Stimulated activated CD4-positive, alpha-beta T cell treated with anti-CD3 and anti-CD28 coated beads, Interleukin-15, amount 100 ng/mL, for 1 hour (primary cell): ENCODE measurements at places on chromosomes 13 and 19.

DNA sequence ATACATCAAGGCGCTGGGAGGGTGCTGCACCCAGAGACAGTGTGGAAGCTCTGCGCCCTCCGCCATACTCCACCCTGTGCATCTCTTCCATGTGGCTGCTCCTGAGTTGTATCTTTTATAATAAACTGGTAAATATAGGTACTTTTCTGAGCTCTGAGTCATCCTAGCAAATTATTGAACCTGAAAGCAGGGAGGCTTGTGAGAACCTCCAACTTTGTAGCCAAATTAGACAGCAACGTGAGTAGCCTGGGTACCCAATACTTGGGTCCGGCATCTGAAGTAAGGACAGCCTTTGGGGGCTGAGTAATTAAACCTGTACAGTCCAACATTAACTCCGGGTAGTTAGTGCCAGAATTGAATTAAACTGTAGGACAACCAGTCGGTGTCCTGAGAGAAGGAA lies 57.4 kb downstream of the RUBCNL start:
- DNase-seq = no peak

DNA sequence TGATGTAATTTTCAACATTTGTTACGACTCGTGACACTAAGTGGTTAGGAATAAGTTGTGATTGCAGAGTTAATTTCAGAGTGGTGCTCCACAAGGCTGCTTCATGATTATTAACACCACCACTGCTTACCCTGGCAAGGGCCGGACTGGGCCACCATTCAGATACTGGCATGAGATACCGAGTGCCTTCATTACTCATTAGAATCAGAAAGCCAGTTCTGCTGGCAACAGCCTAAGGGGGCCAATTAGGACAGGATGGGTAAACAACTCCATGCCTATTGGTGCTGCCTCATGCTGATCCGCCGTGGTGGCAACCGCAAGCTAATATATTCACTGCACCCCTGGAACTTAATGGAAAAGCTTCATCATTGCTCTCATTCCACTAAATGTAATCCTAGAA lies 575.1 kb downstream of the EFNB2 start:
- DNase-seq = no peak

GRCh38 chr19:41691268-41691970 lies 3.3 kb upstream of the CEACAM7 start:
- DNase-seq = no peak

DNA sequence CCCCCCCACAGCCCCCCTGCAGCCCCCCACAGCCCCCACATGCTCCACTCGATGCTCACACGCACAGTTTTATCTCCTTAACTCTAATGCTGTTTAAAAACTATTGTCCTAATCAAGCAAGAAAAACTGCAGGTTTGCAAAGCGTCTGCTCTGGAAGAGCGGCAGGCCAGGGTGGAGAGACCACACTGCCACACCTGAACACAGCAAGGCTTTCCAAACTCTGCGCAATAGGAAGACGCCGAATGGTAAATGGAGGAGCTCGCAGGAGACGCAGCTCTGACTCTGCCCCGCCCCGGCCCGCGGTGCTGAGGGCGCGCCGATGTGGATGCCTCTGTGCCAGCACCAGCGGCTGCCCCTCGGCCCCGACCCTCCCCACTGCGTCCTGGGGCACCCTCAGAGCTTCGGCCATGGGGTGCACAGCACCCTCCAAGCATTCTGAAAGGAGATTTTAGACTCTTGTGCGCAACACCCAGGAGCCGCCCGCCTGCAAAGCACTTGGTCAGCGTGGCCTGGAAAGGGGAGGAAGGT lies 32.4 kb downstream of the RASA3 start:
- no peak for DNase-seq

DNA sequence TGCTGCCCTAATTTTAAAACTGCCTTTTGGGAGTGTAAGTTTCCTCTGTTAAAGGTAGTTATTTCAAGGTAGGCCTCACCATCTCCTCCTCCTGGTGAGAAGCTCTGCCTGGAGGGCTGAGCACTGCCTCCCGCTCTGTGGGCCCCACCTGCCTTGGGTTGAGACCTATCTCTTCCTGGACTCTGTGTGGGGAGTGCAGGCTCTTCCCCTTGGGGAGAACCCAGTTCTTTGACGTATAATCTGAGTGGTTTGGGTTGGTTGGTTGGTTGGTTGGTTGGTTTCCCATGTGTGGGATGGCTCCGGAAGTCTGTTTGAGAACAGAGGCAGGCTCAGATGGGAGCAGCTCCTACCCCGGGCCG lies 39.1 kb downstream of the ACTN4 start:
- no peak for DNase-seq

- no peak for DNase-seq
These were observed 104.3 kb downstream of the CCNA1 start for GRCh38 chr13:36536546-36536945.

GRCh38 chr19:32537580-32537979 lies 43.4 kb upstream of the PDCD5 start:
- no peak for DNase-seq

GRCh38 chr19:17688853-17689595 lies 870 bp upstream of the UNC13A start:
- DNase-seq = no peak

DNA sequence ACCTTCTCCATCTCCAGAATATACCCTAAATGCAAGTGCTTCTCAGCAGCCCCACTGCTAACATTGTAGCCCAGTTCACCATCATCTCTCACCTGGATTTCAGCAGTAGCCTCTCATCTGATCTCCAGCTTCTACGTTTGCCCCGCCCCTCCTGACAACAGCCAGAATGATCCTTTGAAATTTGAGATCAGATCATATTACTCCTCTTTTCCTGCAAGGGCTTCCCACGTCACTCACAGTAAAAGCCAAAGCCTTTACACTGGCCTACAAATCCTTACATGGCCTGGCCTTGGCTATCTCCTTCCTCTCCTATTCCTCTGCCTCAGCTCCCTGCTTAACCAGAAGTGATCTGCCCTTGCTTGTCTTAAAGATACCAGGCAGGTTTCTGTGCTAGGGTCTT lies 94.3 kb upstream of the NBEA start:
- no peak for DNase-seq

DNA sequence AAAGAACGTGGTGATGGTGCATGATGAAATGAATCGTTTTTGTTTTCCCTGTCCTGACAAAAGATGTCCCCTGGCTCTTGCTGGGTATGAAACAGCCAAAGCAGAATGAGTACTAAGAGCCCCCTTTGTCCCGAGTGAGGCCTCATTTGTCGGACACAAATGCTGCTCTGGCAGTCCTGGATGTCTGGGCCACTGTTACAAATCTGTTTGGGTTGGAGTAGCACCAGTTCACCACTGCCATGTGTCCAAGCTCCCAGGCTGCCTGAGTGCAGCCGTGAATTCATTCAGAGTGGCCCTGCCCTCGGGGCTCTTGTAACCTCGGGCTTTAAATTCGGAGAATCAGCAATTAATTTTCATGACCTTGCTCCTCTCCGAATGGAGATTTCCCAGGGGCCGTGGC lies 182.4 kb downstream of the NUFIP1 start:
- no peak for DNase-seq

DNA sequence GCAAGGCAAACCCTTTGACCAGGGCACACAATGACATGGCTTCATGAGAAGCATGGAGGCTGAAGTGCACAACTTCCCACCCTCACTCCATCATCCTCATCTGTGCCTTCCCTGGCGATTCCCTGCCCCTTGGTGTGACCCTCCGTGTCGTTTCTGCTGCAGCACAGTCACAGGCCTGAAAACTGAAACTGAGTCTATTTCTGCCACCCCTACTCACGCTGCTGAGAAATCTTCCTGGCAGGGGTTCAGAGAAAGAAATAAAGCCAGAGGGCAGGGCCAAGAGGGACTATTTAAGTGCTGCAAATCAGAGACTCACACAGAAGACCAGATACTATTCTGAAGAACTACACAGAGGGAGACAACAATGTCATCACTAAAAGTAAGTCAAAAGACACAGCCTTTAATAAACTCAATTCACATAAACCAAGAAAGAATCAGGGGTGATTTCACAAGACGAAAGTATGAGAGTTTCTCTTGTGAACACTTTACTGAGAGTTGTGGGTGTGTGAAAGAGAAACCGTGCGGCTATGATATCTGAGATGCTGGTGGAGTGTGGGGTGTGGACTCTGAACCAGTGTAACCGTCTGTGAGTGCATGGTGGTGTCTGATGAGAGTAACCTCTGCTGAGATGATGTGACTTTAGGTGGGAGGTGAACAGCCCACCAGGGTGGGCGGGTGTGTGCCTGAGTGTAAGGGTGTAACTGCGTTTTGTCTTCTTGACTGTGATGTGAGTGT lies 23.5 kb downstream of the LGALS16 start:
- DNase-seq = peak; percentile 21

GRCh38 chr19:48085904-48086864 lies 24.4 kb downstream of the PLA2G4C start:
- DNase-seq = no peak

DNA sequence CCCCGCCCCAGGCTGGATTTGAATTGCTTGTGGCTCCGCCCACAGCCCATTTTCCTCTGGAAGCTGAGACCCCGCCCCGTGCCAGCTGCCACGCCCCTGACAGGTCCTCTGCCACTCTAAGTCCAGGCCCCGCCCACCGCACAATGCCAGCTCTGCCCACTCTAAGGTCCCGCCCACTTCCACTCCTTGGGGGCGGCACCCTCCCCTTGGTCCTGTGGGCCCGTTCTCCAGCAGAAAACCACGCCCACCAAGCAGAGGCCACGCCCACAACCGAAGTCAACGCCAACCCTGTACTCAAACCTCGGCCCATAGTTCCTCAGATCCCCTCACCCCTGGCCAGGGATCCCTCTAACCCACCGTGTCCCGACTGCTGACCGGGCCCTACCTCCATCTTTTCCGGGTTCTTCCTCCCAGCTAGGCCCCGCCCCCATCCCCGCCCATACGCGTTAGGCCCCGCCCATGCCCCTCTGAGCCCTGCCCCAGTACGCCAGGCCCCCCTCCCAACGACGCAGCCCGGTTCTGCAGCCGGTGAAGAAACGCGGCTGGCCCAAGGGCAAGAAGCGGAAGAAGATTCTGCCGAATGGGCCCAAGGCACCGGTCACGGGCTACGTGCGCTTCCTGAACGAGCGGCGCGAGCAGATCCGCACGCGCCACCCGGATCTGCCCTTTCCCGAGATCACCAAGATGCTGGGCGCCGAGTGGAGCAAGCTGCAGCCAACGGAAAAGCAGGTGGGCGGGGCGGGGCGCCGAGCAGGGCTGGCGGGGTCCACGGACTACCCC lies 1.3 kb downstream of the HMG20B start:
- DNase-seq = peak; percentile 64

DNA sequence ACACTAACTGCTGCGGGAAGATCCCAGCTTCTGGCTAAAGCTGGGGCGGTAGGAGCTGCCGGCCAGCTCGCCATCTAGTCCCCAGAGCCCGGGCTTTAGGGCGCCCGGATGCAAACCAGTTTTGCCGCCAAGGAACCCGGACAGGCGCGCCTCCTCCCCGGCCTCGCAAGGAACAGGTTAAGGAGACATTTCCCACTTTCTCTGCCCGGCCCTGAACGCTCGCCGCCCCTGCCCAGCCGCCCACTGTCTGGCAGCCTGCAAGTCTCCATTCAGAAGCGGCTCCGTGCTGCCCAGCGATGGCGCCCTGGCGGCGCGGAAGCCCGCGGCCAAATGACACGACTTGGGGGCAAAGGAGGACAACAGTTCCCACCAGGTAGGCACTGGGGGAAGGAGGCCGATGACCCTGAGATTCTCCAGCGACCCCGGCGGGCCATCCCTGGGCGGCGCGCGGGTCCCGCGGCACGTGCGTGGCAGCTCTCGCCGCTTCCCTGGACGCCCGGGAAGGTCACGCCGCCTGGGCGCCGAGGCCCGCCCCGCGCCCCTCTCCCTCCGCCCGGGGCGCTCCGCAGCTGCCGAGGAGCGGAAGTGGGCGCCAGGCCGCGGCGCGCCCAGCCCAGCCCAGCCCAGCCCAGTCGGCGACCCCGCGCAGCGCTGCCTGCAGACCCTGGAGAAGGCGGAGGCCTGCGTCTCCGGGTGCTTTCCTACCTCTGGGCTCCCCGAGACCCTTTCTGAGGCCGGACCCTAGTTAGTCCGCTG lies 42.2 kb upstream of the HNRNPA1L2 start:
- no peak for DNase-seq

- DNase-seq = peak; percentile 22
These were observed 6.7 kb downstream of the GRIN2D start for GRCh38 chr19:48400018-48400742.

GRCh38 chr19:33482476-33482875 lies 39.1 kb downstream of the PEPD start:
- DNase-seq = no peak

GRCh38 chr13:110240943-110241342 lies 66.0 kb downstream of the COL4A1 start:
- no peak for DNase-seq

DNA sequence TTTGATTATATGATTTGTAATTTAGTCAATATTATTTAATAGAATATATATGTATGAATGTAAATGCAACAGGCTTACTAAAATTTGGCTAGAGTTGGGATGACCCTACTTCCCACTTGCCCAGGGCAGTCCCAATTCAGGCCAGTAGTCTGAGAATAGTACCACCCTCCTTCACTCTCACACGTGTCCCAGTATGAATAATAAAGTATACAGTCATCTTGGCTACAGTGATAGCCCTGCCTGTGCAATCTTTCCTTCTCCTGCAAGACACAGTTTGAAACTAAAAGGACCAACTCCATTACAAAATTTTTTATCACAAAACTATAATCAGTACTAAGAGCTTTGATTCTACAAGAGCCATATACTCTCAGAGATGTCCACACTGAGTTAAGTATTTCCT lies 76.2 kb downstream of the SACS start:
- DNase-seq = no peak

GRCh38 chr13:46596466-46596865 lies 43.5 kb downstream of the LRCH1 start:
- no peak for DNase-seq

GRCh38 chr13:61179741-61180140 lies 235.9 kb downstream of the PCDH20 start:
- DNase-seq = no peak

DNA sequence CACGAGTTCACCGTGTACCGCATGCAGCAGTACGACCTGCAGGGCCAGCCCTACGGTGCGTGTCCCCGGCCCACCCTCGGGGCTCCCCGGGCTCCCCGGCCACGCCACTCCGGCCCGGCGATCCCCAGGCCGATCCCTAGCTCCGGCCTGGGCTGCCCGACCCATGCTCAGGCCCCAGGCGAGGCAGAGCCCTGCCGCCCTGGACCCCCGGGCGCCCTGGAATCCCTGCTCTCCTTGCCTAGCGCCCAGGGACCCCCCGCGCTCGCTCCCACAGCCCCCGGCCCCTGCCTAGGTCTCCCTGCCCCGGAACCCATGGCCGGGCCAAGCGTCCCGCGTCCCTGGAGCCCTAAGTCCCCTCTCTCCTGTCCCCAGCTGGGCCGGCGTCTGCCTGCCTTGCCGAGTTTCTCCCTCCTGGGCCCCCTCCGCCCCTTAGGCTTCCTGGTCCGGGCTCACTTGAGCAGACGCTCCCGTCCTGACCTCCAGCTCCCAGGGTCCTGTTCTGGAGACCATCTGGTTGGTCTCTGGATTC lies 494 bp downstream of the NCLN start:
- no peak for DNase-seq

GRCh38 chr13:55000043-55000442 lies 1971.4 kb downstream of the OLFM4 start:
- DNase-seq = no peak

GRCh38 chr13:98820300-98820699 lies 67.8 kb upstream of the SLC15A1 start:
- DNase-seq = no peak
